ENCODE measurements at places on chromosomes 7 and 10. TPM values are rescaled to one million over a fixed set of nuclear protein-coding genes. Genes with fewer than 3 reads are reported as not detected.

- no peak for DNase-seq
These were observed 14.6 kb upstream of the INSYN2A start for GRCh38 chr10:127210936-127211466.

Gene DKK1
- not detected for total RNA-seq

GRCh38 chr7:47610506-47611044 lies 28.7 kb upstream of the TNS3 start:
- DNase-seq, result no peak

Gene LRGUK
- total RNA-seq, result 0.12 TPM

DNA sequence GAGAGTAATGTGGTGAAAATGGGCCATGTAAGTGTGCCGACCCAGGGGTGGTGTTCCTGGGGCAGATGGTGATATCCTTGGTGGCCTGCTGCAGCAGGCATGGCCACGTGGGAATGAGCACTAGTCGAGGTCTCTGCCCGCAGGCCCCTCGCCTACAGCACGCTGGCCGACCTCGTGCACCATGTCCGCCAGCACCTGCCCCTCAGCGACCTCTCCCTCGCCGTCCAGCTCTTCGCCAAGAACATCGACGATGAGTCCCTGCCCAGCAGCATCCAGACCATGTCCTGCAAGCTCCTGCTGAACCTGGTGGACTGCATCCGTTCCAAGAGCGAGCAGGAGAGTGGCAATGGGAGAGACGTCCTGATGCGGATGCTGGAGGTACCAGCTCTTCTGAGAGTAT lies 30.3 kb downstream of the TRRAP start:
- DNase-seq, result no peak

GRCh38 chr10:56469482-56469881 lies 108.4 kb upstream of the ZWINT start:
- no peak for DNase-seq

Gene SLC18A3
- total RNA-seq, result not detected

DNA sequence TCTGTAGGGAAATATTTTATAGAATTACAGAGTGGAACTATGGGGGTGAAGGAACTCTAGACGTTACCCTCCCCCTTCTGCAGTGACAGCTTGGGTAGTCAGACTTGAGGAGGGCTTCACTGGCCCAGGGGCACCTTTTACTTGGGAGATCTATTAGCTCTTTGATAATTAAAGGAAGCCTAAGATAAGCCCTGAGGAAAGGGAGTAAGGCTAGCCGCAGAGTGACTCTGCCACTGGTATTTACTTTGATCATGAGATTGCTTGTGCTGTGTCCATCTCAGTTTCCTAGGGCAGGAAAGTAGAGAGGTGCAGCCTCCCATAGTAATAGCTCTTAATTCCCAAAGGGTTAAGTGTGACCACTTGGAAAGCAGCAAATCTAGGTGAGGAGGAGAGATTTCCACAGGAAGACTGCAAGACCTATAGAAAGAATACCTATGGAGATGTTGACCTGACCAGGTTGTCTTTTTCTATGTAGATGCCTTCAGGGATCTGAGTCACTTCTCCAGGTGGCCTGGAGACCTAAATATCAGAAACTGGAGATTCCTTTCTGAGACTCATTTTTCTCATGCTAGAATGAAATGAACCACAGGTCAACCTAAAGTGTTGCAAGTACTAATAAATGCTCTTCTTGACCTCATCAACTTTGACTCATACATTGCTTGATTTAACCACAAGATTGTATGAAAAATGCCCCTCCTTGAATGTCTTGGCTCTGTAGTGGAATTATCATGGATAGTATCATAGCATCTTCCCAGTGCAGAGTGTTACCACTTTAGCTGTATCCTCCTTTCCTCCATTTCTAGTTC lies 447.3 kb upstream of the GHITM start:
- DNase-seq, result no peak

- DNase-seq, result no peak
These were observed 41.8 kb downstream of the NUP205 start for GRCh38 chr7:135599471-135599870.

Gene NODAL
- total RNA-seq, result not detected

Gene FAM221A
- 4.1 TPM for total RNA-seq

DNA sequence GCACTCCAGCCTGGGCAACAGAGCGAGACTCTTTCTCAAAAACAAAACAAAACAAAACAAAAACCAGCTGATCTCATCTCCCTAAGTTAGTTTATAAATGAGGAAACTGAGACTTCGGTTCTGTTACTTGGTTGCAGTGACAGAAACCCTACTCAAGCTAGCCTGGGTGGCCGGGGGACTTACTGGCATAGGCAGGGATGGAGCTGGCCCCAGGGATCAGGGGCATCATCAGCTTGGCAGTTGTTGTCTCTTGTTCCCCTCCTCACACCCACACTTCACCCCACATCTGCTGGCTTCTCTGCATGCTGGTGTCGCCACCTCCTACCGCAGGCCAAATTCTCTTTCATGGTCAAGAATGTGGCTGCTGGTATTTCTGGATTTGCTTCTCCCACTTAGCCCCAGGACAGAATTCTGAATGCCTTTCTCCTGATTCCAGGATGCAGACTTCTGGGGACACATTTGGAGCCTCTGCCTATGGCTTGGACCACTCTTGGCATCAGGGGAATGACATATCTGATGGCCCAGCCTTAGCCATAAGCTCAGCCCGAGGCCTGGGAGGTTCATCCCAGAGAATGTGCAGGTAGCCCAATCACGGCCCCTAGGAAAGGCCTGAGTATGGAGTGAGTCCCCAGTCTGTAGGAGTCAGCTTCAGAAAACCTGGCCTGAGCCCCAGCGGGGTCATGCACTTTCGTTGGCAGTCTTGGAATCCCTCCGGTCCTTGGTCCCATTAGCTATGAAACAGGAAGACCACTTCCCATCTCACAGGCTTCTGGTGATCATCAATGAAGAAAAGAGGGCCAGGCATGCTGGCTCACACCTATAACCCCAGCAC lies 41.6 kb upstream of the CTBP2 start:
- no peak for DNase-seq

Gene SLC16A9
- 0.42 TPM for total RNA-seq

Gene GPR26
- total RNA-seq, result not detected

Gene CDC14C
- total RNA-seq, result not detected

- no peak for DNase-seq
These were observed 568.7 kb upstream of the MGMT start for GRCh38 chr10:128898133-128898915.

DNA sequence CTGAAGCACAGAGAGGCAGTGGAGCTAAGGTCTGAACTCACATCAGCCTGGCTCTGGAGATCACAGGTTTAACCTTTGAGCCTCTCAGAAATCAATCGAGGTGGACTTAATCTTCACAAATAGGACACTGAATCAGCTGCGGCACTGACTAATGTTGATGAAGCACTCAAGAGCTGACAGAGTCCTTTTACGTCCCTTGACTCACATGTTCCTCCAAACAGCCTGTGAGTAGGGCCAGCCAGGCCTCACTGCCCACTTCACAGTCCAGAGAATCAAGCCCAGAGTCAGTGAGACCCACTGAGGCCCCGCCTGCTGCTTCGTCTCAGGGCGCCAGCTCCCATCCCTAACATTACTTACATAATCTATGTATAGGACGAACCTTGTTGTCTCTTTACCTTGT lies 63.1 kb downstream of the TNS3 start:
- no peak for DNase-seq

All from left cardiac atrium (tissue), 4 donors.